ENCODE measurements at places on chromosomes 12 and 14. TPM values are rescaled to one million over a fixed set of nuclear protein-coding genes. Genes with fewer than 3 reads are reported as not detected.

CCDC196 gene
- not detected for total RNA-seq

IQSEC3 gene
- total RNA-seq = 0.33 TPM

CRACR2A gene
- 8.3 TPM for total RNA-seq

B4GALNT3 gene
- not detected for total RNA-seq

FAM90A1 gene
- 0.11 TPM for total RNA-seq

C1R gene
- total RNA-seq = 27.1 TPM

SRGAP1 gene
- 23.4 TPM for total RNA-seq

CLEC14A gene
- 2.4 TPM for total RNA-seq

STAT6 gene
- total RNA-seq = 61.0 TPM

PLEKHG7 gene
- not detected for total RNA-seq

DEGS2 gene
- not detected for total RNA-seq

KCNMB4 gene
- total RNA-seq = 1.00 TPM

MYH7 gene
- not detected for total RNA-seq

CDK17 gene
- total RNA-seq = 58.6 TPM

HIF1A gene
- total RNA-seq = 245 TPM

DAO gene
- not detected for total RNA-seq

ASCL1 gene
- not detected for total RNA-seq

LRRC9 gene
- total RNA-seq = under 0.01 TPM

ESPL1 gene
- total RNA-seq = 4.2 TPM

BICD1 gene
- 24.1 TPM for total RNA-seq

OAS1 gene
- total RNA-seq = 0.33 TPM

HPD gene
- total RNA-seq = 0.12 TPM

MGP gene
- 45.0 TPM for total RNA-seq

BIN2 gene
- total RNA-seq = not detected

SERPINA9 gene
- total RNA-seq = not detected

AMIGO2 gene
- total RNA-seq = 104 TPM

BBOF1 gene
- 4.4 TPM for total RNA-seq

LYZ gene
- total RNA-seq = not detected

CNTN1 gene
- 16.2 TPM for total RNA-seq

CIROP gene
- 0.25 TPM for total RNA-seq

ZNF219 gene
- total RNA-seq = 2.2 TPM

TAS2R31 gene
- total RNA-seq = 8.2 TPM

NKX2-1 gene
- not detected for total RNA-seq

KRT86 gene
- under 0.01 TPM for total RNA-seq

NIN gene
- total RNA-seq = 48.7 TPM

B4GALNT1 gene
- total RNA-seq = 4.0 TPM

SLC39A5 gene
- 1.00 TPM for total RNA-seq

TAS2R14 gene
- total RNA-seq = 2.9 TPM

TEDC1 gene
- total RNA-seq = 20.5 TPM

STRAP gene
- total RNA-seq = 107 TPM

FSCB gene
- 0.12 TPM for total RNA-seq

BATF gene
- not detected for total RNA-seq

PSMB11 gene
- not detected for total RNA-seq

ZBTB42 gene
- 2.7 TPM for total RNA-seq

VRTN gene
- total RNA-seq = not detected

PNP gene
- total RNA-seq = 39.4 TPM

LHX5 gene
- total RNA-seq = not detected

KCNJ8 gene
- total RNA-seq = 15.5 TPM

FGF6 gene
- total RNA-seq = not detected

RAB21 gene
- total RNA-seq = 23.9 TPM

NYNRIN gene
- 13.2 TPM for total RNA-seq

C12orf54 gene
- not detected for total RNA-seq

KRT75 gene
- not detected for total RNA-seq

NPAS3 gene
- 1.4 TPM for total RNA-seq

BDKRB1 gene
- 19.8 TPM for total RNA-seq

PLA2G1B gene
- total RNA-seq = not detected

PLXNC1 gene
- total RNA-seq = 3.2 TPM

PIP4P1 gene
- total RNA-seq = 39.4 TPM

Data from uterine smooth muscle cell (primary cell).